Fibroblast of skin of abdomen (primary cell): ENCODE measurements at places on chromosomes 2 and 18.

GRCh38 chr2:100563407-100564247, 834 bp downstream of the PDCL3 start:
- no peak for DNase-seq

DNA sequence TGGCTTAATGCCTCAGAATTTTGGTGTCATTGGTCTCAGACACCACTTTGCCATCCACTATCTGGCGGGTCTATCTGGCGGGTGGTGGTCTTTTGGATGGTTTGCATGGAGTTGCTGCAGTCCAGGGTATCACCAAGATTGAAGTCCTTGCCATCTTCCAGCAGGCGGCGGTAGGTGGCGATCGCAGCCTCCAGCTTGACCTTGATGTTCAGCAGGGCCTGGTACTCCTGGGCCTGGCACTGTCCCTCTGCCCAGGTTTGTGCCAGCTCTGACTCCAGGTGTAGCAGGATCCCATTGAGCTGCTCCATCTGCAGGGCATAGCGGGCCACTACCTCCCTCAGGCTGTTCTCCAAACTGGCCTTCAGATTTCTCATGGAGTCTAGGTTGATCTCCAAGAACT, 188.2 kb downstream of the MEMO1 start:
- no peak for DNase-seq

DNA sequence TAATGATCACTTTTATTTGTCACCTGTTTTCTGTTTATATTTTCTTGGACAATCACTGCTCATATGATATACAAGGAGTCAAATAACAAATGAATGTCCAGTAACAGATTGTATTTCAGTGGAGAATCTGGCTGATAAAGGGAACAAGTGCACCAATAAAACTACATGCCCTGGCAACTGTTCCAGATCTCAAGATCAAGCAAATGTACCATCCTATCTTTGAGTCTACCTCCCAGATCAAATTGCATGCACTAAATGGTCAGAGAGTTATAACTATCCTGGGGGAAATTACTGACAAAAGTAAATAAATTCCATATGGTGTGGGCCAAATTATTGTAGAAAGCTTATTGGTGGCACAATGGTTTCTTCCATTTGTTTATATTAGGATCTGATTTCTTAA, 452.8 kb downstream of the MBD2 start:
- no peak for DNase-seq

GRCh38 chr2:69185807-69186206, 172.8 kb downstream of the ANTXR1 start:
- peak; percentile 65 for DNase-seq

- peak; percentile 46 for DNase-seq
Observed at GRCh38 chr2:48306409-48307284, 223.3 kb upstream of the STON1 start.

- DNase-seq: no peak
Observed at GRCh38 chr18:3251249-3251962, 3.8 kb downstream of the MYL12A start.

DNA sequence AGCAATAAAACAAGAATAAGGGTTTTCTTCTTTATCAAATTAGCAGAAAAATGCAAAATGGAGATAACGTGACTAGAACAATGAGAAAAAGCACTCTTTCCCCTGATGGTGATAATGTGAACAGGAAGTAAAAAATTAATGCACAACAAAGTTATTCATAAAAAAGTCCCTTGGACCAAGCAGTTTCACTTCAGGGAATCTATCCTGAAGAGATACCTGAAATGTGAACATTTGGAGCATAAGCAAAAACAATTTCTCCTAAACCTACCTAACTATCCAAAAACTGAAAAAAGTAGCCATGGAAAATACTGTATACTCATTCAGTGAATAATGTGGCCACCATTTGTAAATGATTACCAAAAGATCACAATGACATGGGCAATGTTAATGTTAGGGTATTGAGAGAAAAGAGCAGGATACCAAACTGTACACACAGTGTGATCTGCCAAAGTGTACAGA, 48.7 kb downstream of the TRIP12 start:
- no peak for DNase-seq
